Motor neuron (in vitro differentiated cells): ENCODE measurements at places on chromosomes 6 and 20.

GRCh38 chr20:23451956-23452487 lies 654 bp downstream of the CST11 start:
- no peak for ATAC-seq

GRCh38 chr6:20476501-20477043 lies 57.7 kb upstream of the CDKAL1 start:
- no peak for ATAC-seq

DNA sequence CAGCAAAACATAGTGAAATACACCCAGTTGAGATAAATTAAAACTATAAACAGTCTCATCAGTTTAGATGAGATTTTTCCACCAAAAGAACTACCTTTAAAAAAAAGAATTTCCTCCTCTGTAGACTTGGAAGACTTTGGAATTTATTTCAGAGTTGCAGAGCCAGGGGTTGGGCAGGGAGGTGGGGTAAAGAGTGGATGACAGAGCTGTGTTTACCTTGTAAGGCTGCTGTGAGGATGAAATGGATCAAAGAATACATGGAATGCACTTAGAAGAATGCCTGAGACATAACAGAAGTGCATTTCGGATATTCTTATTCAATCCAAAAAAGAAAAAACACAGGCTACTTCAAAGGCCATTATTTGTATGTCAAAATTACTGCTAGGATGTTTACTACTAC lies 6.4 kb upstream of the LY86 start:
- ATAC-seq = no peak

GRCh38 chr6:11922901-11923300 lies 89.2 kb upstream of the HIVEP1 start:
- ATAC-seq = no peak

GRCh38 chr6:946546-946945 lies 253.6 kb upstream of the EXOC2 start:
- ATAC-seq = no peak

GRCh38 chr6:33683576-33684427 lies 27.7 kb downstream of the UQCC2 start:
- no peak for ATAC-seq

GRCh38 chr20:52411611-52412010 lies 220.0 kb upstream of the ZFP64 start:
- ATAC-seq = no peak

DNA sequence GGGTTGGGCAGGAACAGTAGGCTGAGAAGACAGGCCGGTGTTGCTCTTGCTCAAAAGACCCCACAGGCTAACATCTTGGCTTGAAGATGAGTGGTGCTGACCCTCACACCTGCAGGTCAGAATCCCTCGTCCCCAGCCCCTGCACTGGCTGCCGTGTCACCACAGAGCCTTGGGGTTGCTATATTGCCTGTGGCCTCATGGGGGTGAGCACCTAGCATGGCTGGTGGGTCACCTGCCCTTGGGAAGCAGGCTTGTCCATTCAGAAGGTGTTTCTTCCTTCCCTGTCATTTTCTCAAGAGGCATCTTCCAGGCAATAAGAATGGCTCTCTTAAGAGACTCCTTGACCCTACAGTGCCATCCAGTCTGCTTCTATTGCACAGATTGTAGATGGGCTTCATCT lies 7.7 kb downstream of the SLC22A16 start:
- no peak for ATAC-seq

GRCh38 chr6:68635412-68635705 lies 277 bp downstream of the ADGRB3 start:
- no peak for ATAC-seq

DNA sequence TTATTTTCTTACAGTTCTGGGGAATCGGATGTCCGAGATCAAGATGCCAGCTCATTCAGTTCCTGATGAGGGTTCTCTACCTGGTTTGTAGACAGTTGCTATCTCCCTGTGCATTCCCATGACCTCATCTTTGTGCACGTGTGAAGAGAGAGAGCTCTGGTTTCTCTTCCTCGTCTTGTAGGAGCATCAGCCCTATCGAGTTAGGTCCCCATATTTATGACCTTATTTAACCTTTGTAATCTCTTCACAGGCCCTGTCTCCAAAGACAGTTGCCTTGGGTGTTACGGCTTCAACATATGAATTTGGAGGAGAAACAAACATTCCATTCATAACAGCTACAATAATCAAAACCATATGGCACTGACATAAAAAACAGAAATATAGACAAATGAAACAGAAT lies 455.3 kb downstream of the HACE1 start:
- no peak for ATAC-seq

DNA sequence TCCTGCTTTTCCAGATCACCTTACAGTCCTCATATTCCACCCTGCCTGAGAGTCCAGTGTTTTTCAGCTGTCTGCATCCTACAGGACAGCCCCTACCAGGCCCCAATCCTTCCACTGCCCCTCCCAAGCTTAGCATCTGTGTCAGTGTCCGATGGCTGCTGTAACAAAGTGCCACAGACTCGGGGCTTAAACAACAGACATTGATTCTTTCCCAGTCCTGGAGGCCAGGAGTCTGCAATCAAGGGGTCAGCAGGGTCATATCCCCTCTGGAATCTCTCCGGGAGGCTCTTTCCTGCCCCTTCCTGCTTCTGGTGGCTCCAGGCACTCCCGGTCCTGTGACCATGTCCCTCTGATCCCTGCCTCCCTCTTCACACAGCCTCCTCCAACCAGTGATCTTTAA lies 396.6 kb upstream of the MAP3K7 start:
- ATAC-seq = no peak

GRCh38 chr6:20574355-20574754 lies 40.1 kb downstream of the CDKAL1 start:
- ATAC-seq = no peak

GRCh38 chr6:20705741-20706140 lies 171.5 kb downstream of the CDKAL1 start:
- ATAC-seq = no peak

DNA sequence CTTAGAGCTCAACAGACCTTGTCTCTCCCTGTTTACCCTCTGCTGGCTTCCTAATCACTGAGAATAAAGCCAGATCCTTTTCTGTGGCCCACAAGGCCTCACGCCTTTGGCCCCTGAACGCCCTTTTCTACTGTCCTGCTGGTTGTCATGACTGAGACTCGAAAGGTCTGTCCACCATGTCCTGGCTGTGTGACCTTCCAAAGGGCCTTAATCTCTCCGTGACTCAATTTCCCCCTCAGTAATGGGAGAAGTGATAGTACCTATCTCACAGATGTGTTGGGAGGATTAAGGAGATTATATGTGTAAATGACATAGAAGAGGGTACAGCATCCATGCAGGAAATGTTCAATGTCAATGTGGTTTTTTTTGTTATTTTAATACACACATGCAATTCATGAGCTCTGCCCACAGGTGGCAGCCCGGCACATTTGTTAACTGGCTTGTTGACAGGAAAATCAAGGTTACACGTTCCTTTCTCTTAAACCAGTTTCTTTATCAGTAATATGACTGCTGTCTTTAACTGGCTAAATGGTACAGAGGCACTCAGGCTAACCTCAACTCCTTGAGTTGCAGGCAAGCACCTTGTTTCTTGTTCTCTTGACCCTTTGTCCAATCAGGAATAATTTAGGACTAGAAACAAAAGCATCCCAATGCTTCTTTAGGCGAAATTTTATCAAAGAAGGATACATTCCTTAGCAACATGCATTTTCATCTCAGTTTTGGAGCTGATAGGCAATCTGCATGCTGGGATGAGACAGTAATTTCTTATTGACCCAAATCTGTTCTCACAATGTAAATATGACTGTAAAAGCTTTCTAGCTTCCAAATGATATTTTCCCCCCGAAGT lies 16.6 kb downstream of the SLC22A1 start:
- ATAC-seq = peak; percentile 40

DNA sequence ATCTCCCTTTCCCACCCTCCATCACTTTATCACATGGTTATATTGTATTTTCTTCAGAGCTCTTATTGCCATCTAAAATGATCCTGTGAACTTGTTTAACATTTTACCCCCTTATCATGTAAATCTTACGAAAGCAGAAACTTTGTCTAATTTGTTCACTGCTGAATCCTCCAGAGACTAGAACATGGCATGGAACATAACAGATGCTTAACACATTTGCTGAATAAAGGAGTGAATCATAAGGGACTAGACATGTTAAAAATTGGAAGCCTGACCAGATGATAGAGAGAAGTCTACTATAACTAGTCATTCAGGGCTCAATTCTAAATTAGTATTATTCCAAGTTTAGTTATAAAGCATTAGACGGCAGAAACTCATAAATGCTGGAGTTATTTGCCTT lies 73.3 kb downstream of the MAN1A1 start:
- no peak for ATAC-seq

DNA sequence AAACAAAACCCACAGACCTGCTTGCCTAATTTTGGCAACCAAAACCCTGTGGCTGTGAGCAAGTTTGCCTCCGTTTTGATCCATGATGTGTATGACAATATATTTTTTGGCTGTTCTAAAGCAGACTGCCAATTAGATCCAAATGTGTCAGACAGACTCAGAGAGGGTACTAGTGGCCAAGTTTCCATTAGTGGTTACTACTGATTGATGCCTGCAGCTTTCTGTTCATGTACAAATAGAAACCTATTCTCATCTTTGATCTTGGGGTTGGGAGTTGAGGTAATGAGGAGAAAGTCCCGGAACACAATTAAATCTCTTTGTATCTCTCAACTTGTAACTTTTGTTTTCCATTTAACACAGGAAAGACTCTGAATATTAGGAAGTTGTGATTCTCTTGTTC lies 100.9 kb downstream of the RNF144B start:
- no peak for ATAC-seq

DNA sequence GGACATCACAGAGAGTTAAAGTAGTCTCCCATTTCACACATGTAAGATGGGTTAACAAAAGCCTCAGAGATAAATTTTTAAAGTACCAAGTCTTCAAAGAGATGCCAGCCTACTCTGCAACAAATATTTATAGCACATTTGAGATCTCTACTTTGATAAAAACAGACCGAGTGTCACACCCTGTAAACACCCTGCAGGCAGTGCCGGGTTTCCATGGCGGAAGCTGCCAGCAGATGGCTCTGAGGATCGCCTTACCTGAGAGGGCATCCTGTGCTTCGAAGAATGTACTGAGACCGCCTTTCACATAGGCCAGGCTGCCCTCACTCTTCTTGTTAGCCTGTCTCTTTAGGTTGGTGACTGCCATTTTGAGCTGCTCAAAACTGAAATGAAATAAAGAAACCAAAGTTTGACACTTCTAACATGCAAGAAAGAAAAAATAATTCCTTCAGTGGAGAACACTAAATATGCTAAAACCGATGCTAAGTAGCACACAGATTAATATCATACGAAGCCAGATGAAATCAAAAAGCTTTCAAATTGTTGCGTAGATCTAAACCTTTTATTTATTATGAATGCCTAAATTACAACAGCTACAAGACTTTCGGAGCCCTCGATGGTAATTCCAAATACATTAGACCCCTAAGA lies 39.3 kb downstream of the HUS1B start:
- ATAC-seq = no peak
